ENCODE measurements at places on chromosomes 3 and 15. TPM values are rescaled to one million over a fixed set of nuclear protein-coding genes. Genes with fewer than 3 reads are reported as not detected.

Gene BFSP2
- not detected for total RNA-seq

Gene RARB
- total RNA-seq, result 25.8 TPM

Gene CNTN4
- 0.73 TPM for total RNA-seq

Gene HRG
- total RNA-seq, result not detected

Gene MTHFS
- 9.6 TPM for total RNA-seq

Gene DLL4
- not detected for total RNA-seq

Gene LIPC
- 1.6 TPM for total RNA-seq

Gene PCNP
- 74.5 TPM for total RNA-seq

Gene SUCNR1
- not detected for total RNA-seq

Gene CLDN16
- not detected for total RNA-seq

Gene CFAP92
- total RNA-seq, result not detected

Gene MYRIP
- total RNA-seq, result 0.65 TPM

Gene CCR3
- total RNA-seq, result not detected

Gene WDR76
- total RNA-seq, result 4.5 TPM

Gene IQCF5
- not detected for total RNA-seq

Gene ARPP19
- 111 TPM for total RNA-seq

Gene SLC2A2
- under 0.01 TPM for total RNA-seq

Gene TBL1XR1
- 130 TPM for total RNA-seq

Gene LCMT2
- 7.5 TPM for total RNA-seq

Gene CLDN1
- total RNA-seq, result 0.85 TPM

Gene PARL
- 24.2 TPM for total RNA-seq

Gene CFAP91
- total RNA-seq, result 0.73 TPM

Gene SMCO1
- 0.16 TPM for total RNA-seq

Gene GOLGA8R
- total RNA-seq, result 1.8 TPM

Gene FBXO40
- total RNA-seq, result not detected

Gene WDR93
- not detected for total RNA-seq

Gene CSPG5
- total RNA-seq, result 0.24 TPM

Gene DUOXA1
- 0.49 TPM for total RNA-seq

Gene BCL2A1
- total RNA-seq, result not detected

Gene GOLGA8T
- total RNA-seq, result not detected

Measured in hair follicle dermal papilla cell (primary cell).